ENCODE measurements at places on chromosomes 16 and 17. TPM values are rescaled to one million over a fixed set of nuclear protein-coding genes. Genes with fewer than 3 reads are reported as not detected.

DNA sequence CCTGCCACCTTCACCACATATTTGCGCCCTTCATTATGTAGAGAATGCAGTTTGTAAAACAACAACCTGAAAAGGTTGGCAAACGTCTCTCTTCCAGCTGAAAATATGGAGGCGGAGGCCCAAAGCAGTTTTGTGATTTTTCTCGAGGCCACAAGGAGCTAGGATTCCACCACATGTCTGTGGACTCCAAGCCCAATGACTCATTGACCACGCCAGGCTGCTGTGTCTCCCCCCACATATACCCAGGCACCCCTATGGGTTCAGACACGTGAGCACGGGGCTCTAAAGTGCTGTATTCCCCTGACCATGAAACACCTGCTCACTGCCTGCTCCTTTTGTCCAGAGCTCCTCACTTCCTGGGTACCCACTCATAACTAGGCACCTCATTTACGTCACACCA is 121.4 kb upstream of the CDH5 start:
- no peak for DNase-seq

DNA sequence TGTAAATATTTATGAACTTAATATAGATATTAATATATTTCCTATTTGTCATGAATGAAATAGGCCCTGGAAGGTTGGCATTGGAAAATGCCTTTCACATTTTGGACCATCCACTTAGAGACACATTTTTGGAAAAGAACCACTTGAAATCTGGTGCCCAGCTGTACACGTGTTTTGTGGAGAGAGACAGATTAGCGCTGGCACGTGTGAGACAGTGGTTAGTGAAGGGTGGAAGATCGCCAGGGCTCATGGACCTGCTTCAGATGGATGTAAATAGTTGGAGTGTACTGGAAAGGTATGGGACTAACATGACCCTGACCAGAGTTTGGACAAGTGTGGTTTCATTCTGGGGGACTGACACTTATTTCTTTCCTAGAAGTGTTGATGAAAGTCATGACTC is 222.9 kb downstream of the PRKCA start:
- no peak for DNase-seq

DNA sequence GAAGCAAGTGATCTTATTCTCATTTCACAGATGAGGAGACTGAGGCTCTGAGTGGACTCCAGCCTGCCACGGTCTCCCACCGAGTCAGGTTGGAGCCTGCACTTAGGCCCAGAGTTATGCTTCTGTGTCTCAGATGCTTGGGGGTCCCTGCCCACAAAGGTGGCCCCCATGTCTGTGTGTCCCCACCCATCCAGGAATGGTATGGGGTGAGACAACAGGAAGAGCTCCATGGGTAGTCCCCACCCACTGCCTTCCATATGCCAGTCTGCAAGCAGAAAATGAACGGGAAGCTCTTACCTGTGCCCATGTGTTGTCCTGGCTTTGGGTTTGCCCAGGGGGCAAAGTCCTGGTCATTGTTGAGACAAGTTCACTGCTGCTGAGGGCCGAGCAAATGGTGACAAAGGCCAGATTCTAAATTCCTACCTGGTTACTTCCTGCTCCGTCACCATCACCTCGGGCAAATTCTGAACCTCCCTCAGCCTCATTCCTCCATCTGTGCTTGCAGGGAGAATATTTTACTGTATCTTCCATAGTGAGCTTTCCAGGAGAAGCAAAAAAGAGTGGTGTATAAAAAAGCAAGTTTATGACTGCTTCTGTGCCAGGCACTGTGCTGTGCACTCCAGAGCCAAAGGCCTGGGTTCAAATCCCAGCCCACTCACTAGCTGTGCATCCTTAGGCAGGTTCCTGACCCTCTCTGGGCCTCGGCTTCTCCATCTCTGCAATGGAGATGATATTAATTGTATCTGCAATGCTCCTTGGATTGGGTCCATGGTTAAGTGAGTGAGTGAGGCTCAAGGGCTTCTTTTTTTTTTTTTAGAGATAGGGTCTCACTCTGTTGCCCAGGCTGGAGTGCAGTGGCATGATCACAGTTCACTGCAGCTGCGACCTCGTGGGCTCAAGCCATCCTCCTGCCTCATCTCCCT is 9.3 kb downstream of the IL4R start:
- DNase-seq: peak; percentile 36

The GUCY2D gene
- not detected for total RNA-seq

The PRR11 gene
- total RNA-seq: 7.6 TPM

DNA sequence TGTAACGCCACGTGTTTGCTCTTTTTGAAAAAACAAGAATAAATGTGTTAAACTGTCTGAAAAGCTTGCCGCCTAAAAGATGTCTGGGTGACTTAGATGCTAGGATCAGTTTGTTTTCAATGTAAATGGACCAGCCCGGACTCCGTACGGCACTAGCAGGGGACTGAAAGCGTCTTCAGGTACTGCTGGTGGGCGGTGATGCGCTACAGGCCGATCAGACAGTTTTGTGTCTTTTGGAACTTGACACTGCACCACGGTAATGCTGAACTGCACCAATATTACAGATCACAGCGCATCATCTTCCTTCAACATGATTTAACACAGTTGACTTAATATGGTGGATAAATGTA is 727 bp upstream of the MBTPS1 start:
- DNase-seq: no peak

The CCL2 gene
- 42.1 TPM for total RNA-seq

The HYDIN gene
- not detected for total RNA-seq

The UTS2R gene
- not detected for total RNA-seq

- DNase-seq: no peak
Observed at GRCh38 chr17:3695723-3696411, at the start of gene P2RX5. P2RX5 (minus strand) TSS chr17:3696155; CDS start chr17:3696005, 150 bp downstream.

The USP6 gene
- 0.15 TPM for total RNA-seq

DNA sequence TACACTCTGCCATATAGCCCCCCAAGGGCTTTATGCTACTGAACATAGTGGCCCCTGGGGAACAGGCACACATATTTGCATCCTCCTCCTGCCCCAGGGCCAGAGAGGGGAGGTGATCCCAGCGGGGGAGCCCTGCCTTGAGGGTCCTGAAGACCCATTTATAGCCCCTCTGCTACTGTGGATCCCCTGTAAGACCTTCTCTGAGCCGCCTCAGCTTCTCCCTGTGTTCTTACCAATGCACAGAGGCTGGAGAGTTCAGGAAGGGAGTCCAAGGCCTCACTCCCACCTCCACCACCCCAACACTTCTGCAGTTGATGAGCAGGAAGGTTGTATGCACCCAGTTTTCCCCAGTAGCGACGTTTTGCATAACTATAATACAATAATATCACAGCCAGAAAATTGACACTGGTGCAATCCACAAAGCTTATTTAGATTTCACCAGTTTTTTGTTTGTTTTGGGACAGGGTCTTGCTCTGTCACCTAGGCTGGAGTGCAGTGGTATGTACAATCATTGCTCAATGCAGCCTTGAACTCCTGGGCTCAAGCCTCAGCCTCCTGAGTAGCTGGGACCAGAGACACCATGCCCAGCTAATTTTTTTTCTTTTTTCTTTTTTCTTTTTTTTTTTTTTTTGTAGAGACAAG is 1.3 kb upstream of the FAM83G start:
- DNase-seq: no peak

The CCDC40 gene
- total RNA-seq: 5.8 TPM

The EVI2B gene
- total RNA-seq: 0.21 TPM

DNA sequence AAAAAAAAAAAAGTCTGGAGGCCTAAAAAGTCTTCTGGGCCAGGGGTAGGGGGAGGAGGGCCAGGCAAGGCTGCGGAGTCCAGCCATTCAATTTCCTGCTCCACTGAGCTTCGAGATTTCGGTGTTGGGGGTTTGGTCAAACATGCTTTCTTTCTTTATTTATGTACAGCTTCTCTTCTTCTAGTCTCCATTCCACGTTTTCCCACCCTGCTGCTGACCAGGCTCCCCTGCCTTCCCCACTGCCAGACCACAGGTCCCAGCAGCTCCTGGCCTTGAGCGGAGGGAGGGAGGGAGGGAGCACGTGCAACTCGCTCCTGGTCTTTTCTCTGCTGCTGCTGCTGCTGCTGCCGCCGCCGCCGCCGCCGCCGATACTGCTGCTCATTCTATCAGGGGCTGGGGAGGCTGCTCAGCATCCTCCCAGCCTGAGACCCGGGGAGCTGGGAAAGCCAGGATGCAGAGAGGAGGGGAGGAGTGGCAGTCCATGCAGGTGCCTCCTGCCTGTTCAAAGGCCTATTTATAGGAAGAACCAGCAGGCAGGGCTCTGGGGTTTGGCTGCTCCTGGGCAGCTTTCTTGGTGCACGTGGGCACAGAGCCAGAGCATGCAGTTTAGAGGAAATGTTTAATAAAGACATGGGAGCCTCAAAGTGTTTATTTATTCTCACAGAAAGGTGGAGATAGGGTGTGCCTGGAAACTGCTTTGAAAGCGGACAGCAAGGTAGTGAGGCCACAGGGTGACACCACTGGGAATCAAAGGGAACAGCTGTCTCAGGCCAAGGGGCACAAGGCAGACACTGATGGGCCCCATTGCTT is 23.4 kb upstream of the ZFHX3 start:
- DNase-seq: no peak

DNA sequence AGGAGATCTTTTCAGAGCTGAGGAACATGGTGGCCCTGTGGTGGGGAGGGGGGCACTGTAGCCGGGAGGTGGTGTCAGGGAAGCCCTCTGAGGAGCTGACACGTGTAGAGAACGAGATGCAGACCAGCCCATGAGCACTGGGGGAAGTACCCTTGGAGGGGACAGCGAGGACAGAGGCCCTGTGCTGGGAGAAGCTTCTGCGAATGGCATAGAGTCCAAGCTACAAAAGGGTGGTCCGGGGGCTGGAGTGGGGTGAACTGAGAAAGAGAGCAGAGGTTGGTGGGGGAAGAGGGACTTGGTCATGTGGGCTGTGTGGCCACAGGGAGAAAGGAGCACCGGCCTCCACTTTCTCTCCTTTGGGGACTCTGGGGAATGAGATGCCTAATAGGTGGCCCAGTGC is 270.8 kb downstream of the CBLN1 start:
- DNase-seq: no peak

DNA sequence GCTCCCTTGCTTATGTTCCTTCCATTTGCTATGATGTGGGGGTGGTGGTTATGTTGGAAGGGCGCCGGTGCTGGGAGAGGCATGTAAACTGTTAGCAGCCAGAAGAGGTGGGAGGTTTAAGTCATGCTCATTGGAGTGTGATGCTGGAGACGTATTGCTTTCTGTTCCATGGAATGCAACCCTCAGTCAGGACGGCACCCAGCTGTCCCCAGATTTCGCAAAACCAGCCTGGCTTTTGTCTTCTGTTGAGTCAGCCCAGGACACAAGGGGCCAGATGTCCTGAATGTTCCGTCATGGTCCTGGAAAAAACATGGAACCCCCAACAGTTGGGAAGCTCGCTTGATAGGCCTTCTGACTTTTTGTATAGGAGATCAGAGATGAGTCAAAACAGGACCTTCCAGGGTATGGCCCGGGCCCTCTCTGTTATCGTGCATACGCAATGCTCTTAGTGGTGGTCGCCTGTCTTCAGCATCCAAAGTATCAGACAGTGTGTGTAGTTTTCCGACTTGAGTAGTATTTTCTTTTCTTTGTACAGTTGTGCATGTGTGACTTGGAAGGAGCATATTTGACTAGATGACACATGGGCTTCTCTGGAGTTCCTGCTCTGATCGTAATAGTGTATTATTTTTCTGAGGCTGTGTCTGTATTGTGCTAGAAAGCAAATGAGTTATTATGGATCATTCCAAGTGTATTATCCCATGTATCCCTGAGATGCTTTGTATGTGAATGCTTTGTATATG is 201.9 kb downstream of the SNX29 start:
- DNase-seq: no peak

GRCh38 chr17:54180950-54181349 is 358.2 kb downstream of the KIF2B start:
- no peak for DNase-seq

DNA sequence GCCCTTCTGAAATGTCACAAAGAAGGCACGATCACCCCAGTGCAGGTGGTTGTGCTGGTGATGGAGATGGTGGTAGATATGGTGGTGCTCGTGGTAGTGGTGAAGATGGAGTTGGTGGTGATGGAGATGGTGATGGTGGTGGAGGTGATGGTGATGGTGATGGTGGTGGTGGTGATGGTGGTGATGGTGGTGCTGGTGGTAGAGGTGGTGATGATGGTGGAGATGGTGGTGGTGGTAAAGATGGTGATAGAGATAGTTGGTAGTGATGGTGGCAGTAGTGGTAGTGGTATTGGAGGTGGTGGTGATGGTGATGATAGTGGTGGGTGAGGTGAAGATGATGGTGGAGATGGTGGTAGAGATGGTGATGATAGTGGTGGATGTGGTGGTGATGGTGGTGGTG is 88.1 kb upstream of the SALL1 start:
- no peak for DNase-seq

DNA sequence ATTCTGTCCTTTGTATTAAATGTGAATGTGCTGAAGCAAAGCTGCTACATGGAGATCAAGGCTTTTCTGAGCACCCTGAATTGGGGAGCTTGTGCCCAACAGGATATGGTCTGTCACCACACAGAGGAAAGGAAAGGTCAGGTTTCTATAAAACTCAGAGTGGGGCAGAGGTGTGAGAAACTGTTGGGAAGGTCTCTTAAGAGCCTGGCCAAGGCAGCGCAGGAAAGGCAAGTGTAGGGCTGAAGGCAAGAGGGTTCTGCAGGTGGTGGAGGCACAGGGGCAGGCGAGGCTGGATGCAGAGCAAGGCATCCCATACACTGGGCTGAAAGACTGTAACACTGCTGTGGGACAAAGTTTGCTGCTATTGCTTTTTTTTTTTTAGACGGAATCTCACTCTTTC is 8.1 kb downstream of the COX6A2 start:
- no peak for DNase-seq

The PFAS gene
- 30.2 TPM for total RNA-seq

DNA sequence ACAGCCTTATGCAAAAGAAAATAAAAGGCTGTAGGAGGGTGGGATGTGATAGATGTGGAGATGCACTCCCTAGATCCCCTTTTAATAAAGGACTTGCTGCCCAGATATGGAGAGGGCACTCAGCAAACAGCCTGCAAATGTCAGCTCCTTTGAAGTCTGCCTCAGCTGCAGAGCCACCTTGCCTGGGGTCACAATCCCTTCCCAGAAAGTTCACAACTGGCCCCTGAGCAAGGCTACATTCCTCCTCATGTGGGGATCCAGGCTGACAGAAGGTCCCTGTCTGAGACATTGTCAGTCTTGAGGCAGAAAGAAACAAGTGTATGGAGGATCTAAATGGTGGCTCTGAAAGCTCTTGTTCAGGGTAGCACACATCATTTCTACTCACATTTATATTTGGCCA is 36.1 kb downstream of the SLFN11 start:
- DNase-seq: no peak

GRCh38 chr17:82487910-82488309 is 29.4 kb downstream of the NARF start:
- no peak for DNase-seq

GRCh38 chr17:50283246-50283645 is 9.0 kb downstream of the TMEM92 start:
- no peak for DNase-seq
